ENCODE measurements at places on chromosomes 6 and 20.

- no peak for DNase-seq
Measured at GRCh38 chr6:153966001-153966400, 73.0 kb upstream of the OPRM1 start.

- DNase-seq, result no peak
Measured at GRCh38 chr6:43277643-43278523, 20.2 kb upstream of the SLC22A7 start.

- DNase-seq, result no peak
Measured at GRCh38 chr6:22928775-22929174, 359.4 kb downstream of the HDGFL1 start.

DNA sequence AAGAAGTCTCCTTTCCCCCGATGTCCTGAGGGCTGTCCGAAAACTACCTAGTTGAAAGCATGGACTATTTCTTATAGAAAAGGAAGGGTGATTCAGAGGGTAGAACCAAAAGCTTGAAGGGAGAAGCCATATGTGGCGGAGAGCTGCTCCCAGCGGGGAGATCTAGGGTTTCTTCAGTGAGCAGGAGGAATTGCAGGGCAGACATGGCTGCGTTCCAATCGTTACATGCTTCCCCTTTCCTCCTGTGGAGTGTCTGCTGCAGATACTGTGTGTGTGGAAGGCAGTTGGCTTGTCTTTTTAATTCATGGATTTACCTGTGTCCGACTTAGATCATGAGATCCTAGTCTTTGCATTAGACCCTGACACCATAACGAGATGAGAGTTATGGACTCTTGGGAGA lies 799.5 kb downstream of the QKI start:
- no peak for DNase-seq

DNA sequence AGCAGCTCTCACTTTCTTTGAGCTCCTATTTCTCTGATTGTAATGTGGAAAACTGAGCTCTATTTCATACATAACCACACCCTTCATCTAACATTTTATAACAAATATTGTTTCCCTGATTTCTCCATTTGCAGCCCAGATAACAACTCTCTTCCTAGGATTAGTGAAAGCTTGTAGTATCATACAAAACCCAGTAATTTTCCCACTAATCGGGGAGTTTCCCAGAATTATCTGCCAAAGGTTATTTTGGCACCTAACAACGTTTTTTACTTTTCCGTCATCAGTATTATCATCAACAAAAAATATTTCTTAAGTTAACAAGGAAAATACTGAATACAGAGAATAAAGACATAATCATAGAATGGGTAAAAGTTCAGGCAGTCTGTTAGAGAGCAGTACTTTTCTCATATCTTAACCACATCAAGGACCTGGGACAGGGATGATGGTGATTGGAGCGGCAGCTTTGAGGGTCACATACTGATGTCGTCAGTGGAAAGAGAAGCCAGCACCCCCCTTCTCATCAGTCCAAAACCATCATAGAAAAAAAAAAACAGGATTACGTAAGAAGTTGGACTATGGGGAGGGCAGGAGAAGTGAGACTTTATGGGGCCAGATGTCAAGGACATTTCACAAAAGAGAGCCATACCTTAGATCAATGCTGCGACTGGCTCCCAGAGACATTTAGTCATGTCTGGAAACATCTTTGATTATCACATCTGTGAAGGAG lies 166.1 kb upstream of the TNFAIP3 start:
- no peak for DNase-seq

- peak; percentile 43 for DNase-seq
Measured at GRCh38 chr6:43990627-43991619, 136.3 kb downstream of the MRPL14 start.

- DNase-seq, result no peak
Measured at GRCh38 chr20:41316051-41316450, 1.5 kb downstream of the ZHX3 start.

- DNase-seq, result no peak
Measured at GRCh38 chr6:35894776-35895175, 26.1 kb downstream of the SRPK1 start.

GRCh38 chr6:87925373-87926060 lies 122.1 kb upstream of the SPACA1 start:
- DNase-seq, result no peak

- DNase-seq, result no peak
Measured at GRCh38 chr6:43505718-43506117, 4.4 kb downstream of the LRRC73 start.

DNA sequence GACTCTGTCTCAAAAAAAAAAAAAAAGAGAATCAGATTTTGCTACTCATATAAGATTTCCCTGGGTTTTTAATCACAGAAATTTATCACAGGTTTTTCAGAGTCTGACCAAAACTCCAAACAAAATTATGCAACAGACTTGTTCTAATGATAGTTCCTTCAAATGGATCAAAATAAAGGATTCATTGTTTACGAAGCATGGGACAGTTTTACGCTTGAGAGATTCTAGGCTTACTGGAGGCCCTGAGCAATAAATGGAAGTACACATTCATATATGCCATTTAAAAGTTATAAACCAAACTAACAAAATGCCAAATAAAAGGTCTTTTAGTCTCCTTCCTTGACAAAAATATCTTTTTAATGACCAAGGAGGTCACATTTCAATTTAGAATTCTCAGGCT lies 245.1 kb upstream of the KCNQ5 start:
- DNase-seq, result no peak

DNA sequence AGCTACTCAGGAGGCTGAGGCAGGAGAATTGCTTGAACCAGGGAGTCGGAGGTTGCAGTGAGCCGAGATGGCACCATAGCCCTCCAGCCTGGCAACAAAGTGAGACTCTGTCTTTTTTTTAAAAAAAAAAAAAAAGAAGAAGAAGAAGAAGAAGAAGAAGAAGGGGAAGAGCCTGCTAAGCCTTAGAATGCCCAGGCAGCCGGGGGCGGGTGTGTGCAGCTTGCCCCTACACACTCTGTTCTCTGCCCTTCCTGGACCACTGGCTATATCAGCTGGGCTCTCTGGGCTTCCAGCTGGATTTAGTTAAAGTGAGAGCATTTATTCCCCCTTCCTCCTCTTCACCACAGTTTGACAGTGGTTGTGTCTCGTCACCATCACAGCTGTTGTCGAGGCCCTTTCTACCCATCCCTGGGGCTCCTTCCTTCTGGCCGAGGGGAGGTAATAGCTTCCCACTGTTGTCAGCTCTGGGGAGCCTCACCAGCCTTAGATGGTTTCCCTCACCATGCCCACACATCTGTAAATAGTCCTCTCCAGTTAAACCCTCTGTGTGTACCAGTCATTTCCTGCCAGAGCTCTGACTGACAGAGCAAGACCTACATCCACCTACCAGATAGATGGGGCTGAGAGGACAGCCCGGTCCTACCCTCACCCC lies 77.6 kb downstream of the TRERF1 start:
- no peak for DNase-seq

DNA sequence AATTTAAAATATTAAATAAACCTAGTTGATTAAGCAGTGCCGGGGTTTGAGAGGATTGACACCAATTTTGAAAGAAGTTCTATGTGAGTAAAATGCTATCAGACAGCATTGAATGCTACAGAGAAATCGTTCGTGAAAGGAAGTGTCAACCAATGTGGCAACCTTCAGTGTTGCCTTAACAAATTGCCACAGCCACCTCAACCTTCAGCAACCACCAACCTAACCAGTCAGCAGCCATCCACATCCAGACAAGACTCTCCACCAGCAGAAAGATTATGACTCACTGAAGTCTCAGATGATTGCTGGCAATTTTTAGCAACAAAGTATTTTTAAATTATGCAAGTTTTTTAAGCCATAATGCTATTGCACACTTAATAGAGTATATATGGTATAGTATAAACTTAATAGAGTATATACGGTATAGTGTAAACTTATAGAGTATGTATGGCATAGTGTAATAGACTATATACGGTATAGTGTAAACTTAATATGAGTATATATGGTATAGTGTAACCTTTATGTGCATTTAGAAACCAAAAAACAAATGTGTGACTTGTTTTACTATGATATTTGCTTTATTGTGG lies 65.3 kb upstream of the ID4 start:
- DNase-seq, result no peak

DNA sequence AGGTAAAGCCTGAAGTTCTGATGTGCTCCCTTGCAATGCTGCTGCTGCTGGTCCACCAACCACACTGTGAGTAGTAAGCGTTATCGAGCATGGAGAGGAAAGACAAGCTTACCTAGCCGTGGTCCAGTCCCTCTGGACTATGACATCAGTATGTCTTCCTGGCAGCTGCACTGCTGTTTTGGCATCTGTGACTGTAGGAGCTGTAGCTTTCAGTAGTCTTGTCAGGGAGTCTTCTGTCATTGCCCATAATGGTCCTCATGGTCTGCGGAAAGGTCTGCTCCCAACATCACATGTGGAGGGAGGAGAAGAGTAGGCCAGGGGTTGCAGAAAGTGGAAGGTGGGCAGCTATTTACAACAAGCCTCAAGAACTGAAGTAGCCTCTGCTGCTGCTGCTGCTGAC lies 26.8 kb upstream of the TMEM217 start:
- DNase-seq, result no peak

- DNase-seq, result no peak
Measured at GRCh38 chr6:40322336-40322735, 264.8 kb downstream of the LRFN2 start.

GRCh38 chr6:13139119-13139518 lies 189.2 kb downstream of the TBC1D7 start:
- DNase-seq, result no peak

- DNase-seq, result peak; percentile 7
Measured at GRCh38 chr20:32967961-32968457, 36.2 kb downstream of the SUN5 start.

- DNase-seq, result no peak
Measured at GRCh38 chr6:21942897-21943296, 349.3 kb downstream of the SOX4 start.

DNA sequence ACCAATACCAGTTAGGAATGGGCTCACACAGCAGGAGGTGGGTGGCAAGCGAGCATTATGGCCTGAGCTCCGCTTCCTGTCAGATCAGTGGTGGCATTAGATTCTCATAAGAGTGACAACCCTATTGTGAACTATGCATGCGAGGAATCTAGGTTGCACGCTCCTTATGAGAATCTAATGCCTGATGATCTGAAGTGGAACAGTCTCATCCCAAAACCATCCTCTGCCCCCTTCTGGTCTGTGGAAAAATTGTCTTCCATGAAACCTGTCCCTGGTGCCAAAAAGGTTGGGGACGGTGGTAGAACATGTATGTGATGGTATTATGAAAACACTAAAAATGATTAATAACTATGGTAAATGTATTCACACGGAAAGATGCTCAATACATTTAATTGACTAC lies 99.7 kb upstream of the HIVEP1 start:
- DNase-seq, result no peak

DNA sequence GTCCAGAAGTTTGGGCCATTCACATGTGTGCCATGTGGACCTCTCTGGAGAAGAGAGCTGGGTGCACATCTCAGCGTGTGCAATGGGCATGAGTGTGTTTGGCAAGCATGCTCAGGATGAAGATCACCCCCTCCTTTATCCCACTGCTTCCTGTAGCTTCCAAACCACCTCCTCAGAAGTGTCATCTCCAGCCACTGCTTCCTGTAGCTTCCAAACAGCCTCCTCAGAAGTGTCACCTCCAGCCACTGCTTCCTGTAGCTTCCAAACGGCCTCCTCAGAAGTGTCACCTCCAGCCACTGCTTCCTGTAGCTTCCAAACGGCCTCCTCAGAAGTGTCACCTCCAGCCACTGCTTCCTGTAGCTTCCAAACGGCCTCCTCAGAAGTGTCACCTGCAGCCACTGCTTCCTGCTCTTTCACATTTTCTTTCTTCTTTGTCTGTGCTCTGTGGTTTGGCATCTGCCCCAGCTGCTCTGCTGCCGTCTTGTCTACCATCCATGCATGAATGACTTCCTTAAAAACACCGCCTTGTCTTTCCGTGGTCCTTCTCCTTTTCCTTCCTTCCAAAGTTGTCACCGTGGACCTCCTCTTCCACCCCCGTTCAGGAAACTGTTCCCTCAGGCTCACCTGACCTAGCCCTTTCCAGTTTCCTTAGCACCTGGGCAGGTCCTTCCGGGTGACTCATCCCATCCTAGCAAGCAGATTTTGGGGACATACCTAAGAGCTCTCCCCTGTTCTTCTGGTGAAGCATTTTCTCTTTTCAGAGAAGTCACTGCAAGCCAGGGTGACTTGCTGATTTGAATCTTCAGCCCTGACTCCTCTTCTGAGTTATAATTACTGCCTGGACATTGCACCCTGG lies 43.5 kb upstream of the TIAM2 start:
- DNase-seq, result no peak

DNA sequence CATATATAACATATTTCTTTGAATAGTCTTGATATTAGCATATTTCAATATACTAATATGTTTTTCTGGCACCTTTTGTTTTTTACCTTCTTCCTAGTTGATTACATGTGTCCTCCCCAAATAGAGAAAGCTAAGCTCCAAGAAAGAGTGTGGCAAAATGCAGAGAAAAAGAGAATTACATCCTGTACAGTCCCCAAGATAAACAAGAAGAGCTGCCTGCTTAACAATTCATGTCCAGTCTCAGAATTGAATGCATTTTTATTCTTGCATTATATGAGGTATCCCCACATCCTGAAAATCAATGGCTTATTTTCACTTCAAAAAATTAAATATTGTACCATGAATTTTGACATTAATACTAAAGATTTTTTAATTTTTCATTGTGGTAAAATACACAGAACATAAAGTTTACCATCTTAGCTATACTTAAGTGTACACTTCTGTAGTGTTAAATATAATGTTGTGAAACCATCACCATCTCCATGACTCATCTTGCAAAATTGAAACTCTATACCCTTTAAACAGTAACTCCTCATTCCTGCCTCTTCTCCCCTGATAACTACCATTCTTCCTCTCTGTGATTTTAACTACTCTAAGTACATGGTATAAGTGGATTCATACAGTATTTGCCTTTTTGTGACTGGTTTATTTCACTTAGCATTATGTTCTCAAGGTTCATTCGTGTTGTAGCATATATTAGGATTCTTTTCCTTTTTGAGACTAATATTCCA lies 490.3 kb downstream of the COL12A1 start:
- DNase-seq, result no peak

GRCh38 chr20:32302507-32302872 lies 25.0 kb downstream of the KIF3B start:
- DNase-seq, result no peak

DNA sequence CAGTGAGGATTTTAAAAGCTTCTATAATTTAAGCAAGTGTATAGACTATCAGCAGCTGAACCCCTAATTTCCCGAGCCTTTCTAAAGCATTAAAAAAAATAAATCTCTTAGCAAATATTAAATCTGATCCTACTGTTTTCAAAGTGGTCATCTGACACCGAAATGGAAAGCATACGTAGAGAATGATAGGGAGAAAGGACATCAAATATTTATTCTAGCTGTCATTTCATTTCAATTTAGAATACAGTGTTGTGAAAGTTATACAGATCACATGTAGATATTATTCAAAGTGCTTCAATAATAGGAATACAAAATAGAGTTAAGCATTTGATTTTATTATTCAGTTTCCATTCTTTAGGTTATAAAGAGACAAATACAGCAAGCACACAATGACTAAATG lies 61.9 kb upstream of the PKIB start:
- no peak for DNase-seq
